Amniotic epithelial cell (primary cell): ENCODE measurements at places on chromosomes 2 and 18.

- no peak for DNase-seq
These were observed 666.5 kb downstream of the SLC4A3 start for GRCh38 chr2:220293966-220294365.

DNA sequence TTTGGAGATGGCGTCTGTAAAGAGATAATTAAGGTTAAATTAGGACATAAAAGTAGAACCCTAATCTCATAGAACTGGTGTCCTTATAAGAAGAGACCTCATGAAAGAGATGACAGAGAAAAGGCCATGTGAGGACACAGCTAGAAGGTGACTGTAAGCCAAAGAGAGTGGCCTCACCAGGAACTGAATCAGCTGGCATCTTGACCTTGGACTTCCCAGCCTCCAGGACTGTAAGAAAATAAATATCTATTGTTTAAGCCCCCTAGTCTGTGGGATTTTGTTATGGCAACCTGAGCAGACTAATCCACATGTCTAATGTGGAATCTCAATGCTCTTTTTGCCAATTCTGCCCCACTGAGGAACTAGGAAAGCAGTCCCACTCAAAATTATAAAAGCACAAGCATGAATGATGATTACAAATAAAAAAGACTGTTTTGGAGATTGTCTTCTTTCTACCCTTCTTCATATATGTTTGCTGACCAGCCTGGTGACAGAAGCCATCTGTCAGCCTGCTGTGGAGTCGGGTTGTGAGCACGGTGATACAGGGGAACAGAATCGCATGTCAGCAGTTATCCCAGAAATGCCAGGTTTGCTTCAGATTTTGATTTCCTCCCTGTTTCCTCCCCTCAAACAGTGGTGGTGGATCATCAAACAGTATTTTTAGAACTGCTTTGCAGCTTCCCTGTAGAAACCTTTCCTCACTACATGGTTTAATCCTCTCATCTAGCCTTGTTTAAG is 54.2 kb downstream of the INPP4A start:
- DNase-seq: no peak

DNA sequence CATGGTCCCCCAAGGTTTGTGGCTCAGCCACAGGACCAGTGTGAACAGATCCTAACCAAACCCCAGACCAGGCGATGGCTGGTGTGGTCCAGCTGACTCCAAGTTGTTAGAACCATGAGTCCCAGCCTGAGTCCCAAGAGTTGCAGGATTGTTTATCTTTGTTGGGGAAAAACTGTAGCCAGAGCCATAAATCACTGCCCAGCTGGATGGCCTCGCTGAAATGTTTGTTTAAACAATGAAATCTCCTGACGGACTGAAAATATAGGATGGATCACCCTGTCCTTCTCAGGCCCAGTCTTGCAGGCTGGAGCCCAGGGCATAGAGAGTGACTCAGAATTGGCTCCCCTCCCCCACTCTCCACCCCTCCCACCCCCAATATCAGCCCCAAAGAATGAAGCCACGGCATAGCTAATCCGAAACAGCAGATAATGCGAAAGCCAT is 36.4 kb downstream of the PKDCC start:
- DNase-seq: peak; percentile 95

DNA sequence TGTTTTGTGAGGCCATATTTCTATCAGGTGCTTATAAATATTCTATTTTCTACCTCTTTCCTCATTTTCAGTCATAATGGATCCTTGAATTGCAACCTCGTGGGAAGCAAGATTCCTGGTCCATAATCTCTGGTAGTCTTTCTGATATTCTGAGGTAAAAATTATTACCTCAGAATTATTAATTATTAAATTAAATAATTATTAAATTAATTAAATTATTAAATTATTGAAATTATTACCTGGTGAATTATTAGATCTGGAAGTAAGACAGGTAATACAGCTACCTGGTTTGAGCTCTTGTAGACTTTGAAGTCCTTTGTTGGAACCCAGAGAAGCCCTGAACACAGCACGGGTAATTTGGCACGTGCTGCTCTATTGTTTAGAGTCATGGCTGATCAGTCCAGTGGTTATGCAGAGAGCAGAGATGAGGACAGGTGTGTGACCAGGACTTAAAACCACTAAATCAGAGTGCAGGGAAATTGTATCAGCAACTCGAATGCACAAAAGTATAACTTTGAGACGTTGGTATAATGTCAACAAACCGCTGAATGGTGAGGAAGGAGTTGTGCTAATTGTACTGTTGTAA is 46.8 kb upstream of the PTPRM start:
- DNase-seq: no peak

GRCh38 chr2:110771547-110772382 is 39.4 kb downstream of the ACOXL start:
- peak; percentile 1 for DNase-seq

DNA sequence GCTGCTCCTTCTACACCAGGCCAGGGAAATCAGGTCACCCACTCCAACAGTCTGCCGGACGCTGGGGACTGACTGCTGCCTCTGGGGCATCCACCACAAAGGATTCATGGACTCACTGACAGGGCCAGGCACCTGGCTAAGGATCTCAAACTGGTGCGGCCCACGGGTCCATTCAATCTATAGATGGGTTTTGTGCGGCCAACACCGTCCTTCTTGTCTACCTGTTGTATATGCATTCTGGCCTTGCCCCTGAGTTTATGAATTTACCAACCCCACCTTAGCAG is 10.9 kb upstream of the SLC20A1 start:
- DNase-seq: no peak

- no peak for DNase-seq
These were observed 1.4 kb upstream of the ZNF638 start for GRCh38 chr2:71330155-71330554.

DNA sequence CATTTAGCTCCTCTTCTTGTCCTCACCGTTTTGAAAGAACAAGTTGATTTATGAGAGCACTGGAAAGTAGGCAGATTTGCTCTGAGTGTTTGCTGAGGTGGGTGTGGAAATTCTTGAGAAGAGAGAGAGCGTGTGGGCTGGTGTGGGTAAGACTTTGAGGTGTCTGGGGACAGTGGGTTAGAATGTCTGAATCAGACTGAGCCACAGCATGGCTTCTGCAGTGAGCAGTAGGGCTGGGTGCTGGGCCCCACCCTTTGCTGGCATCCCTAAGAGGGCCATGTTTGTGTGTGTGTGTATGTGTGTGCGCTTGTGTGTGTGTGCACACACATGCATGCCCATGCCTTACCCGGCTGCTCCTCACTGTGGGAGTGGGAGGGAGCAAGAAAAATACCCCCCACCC is 63.7 kb downstream of the COPS8 start:
- DNase-seq: peak; percentile 65

GRCh38 chr18:43789234-43790000 is 512.1 kb upstream of the SYT4 start:
- peak; percentile 4 for DNase-seq

DNA sequence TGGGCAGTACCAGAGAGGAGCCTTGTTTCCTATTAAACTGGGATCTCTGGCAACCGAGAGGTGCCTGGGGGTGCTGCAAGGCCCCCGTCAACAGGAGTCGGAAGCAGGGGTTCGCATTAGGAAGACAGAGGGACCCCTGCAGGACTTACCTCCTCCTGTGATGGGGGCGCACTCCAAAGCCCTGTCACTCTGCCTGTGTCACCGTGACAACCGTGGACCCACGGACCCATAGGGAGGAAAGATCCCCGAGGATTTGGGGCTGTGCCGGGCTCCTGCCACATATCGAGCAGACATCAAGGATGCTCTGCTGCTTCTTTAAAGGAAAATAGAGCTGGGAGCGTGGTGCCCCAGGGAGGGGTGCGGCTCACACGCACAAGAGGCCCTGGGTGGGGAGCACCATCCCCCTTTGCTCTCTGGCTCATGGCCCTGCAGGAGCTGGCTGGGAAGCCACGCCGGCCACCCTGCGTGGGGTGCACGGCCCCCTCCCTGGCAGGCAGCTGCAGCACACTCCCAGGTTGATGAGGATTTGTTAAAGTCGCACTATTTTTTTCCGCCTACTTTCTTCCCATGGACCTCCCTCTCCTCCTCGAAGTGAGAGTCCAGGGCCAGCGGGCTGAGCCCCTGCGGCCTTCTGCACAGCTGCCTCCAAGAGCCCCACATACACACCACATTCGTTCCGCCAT is 167.5 kb downstream of the TWIST2 start:
- no peak for DNase-seq

DNA sequence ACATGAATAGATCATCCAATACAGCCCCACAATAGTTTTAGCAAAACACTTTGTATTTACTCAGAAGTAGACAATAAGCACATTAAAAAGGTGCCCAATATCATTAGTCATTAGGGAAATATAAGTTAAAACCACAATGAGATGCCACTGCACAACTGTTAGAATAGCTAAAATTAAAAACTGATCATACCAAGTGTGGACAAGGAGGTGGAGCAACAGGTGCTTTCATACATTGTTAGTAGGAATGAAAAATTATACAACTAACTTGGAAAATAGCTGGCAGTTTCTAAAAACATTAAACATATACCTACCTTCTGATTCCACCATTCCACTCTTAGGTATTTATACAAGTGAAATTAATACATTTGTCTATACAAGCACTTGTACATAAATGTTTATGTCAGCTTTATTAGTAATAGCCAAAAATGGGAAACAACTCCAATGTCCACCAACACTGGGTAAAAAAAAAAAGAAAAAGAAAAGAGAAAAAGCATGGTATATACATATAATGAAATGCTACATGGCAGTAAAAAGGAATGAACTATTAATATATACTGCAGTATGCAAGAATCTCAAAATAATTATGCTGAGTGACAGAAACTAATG is 27.6 kb upstream of the UBE2E3 start:
- DNase-seq: no peak

DNA sequence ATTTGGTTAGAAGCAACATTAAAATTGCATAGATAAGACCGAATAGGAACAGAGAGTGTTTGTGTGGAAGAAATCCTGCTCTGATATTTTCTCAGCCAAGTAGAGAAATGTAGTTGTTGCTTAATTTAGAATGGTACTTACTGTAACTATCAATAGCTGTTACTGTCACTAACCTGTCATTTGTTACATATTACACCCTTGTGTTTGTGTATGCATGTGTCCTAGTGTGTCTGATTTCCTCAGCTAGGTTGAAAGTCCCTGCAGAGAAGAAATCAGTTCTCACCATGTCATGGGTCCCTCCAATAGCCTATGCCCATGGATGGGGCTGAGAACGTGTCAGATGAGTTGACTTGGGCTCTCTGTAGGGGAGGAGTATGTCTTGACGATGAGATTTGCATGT is 94.4 kb downstream of the SPTBN1 start:
- DNase-seq: no peak

DNA sequence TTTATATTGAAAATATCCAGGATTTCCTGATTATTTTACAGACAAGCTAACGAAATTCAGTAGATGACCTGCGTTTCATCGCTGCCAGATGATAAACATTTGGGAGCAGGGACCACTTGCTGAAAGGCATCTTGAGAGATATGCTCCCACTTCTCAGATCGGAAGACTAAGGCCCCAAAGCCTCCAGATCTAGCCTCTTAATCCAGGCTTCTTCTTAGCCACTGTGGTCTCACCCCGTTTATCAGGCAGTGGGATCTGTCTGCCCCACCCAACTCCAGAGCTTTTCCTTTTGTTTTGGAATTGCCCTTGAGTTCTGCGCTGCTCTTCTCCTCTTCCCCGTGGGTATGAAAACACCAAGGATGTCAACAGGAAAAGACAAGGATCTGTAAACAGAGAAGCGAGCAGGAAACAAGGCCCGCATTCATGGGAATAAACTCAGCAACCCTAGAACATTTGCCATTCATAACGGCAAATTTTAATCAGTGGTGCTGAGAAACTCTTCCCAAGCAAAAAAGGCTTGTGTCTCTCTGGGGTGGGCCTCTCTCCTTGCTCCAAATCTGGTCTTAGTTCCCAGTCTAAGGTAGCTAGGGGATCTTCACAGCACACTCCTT is 21.4 kb downstream of the MYL12B start:
- DNase-seq: no peak

DNA sequence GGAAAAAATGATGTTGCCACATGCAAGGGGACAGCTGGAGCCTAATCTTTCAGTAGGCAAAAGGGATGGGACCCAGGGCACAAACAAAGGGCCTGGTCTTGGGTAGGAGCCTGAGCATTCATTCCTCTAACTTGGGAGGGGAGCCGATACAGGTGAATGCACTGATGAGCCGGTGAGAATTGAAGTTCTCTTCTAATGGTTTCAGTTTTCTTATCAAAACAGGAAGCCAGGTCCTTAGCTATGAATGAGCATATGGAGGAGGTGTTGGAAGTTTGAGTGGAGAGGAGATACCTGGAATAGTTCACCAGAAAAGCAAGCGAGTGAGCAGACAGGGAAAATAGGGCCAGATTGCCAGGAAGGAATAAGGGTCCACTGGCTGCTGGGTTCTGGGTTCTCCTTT is 10.1 kb downstream of the DPP4 start:
- no peak for DNase-seq

GRCh38 chr18:49137093-49137492 is 186.3 kb upstream of the SMAD7 start:
- DNase-seq: no peak

DNA sequence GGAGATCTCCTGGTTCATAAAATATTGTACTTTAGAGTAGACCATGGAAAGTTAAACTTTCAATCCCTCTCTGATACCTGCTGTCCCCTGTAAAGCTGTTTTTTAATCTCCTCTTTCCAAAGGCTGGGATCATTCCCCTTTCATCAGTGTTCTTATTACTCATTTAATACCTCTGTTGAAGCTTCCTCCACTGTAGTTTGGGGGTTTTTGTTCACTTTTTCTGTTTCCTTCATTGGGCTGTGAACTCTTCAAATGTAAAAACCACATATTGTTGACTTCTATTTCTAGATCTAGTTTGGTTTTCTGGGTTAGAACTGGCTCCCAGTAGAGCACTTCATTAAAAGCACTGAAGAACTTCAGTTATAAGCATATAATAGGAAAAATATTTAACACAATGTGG is 598.1 kb downstream of the RNF144A start:
- DNase-seq: no peak

- no peak for DNase-seq
These were observed 6.4 kb downstream of the ABCG8 start for GRCh38 chr2:43845181-43845580.

- DNase-seq: peak; percentile 82
These were observed 1.0 kb downstream of the RTN4 start for GRCh38 chr2:55049043-55049820.

DNA sequence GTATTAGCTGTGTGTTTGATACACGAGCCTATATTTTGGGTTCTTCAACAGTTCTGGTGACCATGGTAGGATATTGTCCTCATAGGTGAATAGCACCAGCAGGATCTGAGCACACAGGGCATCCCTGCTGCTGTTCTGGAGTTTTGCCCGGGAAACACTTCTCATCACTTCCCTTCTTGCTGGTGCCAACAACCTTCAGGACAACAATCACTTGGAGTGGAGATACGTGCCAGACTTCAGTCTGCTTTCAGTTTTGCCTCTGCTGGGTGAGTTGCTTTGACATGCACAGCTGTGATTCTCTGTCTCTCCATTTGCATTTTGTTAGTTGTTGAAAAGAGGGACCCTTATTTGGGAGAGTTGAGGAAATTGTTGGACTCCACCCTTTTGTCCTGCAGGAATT is 1347.2 kb upstream of the DDX18 start:
- DNase-seq: no peak
